ENCODE measurements at places on chromosomes 13 and 19.

DNA sequence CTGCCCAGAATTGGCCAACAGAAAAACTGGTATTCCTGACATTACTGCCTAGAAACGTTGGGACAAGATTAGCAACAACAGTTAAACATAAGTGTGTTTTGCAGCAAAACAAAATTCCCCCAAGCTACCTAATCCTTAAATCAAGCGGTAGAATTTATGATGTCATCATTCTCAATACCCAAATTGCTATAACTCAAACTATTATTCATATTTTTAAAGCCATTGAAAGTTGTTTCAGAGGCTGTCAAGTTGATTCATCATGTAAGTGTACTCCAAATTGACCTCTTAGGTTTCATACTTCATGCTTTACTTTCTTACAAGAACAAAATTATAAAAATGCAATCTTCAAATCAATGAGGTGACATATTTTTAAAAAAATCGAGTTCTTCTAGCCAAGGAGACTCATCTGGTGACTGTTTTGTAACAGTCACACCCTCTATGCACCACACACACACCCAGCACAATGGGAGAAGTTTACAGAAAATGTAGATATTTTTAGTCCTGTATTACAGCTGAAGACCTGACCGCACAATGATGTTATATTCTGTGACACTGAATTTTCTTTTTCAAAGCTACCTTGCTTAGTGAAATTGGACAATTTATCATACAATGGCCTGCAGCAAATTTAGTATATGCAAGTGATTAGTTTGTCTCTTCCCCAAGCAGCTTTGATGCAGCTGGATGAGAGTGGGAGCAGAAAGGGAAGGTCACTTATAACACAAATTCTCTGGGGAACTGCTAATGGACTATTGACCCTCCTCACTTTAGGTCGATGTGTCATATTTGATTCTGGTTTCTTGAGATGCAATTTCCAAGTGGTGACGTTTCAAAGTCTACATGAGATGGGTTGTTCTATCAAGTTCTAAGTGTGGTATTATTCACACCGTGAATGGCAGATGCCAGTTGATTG is 345.3 kb upstream of the OBI1 start:
- DNase-seq, result peak; percentile 7

DNA sequence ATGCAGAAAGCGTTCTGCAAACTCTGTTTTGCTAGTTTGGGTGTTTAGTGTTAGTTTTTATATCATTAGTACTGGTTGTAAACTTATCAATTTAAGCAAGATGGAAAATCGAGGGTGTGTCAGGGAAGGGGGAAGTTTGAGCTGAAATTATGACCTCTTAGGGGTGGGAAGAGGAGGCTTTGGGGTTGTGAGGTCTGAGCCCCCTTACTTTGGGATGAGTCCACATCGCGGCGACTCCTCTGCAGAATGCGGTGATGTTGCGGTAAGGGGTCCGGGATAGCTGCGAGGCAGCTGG is 743 bp upstream of the NDUFS7 start:
- no peak for DNase-seq

- DNase-seq, result no peak
Observed at GRCh38 chr13:90806016-90806615, 541.4 kb upstream of the MIR17HG start.

DNA sequence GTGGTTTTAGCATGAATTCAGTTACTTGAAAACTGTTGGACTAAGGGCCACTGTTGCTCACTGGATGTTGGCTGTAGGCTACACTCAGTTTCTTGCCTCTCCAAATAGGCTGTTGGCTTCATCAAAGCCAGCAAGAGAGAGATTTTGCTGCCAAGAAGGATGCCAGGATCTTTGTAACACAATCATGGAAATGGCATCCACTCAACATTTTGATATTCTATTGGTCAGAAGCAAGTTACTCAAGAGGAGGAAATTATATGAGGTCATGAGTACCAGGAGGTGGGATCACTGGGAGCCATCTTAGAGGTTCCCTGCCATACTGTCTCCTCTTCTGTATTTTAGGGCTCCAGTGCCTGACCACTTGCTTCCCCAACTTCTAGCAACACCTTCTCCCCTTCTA is 30.6 kb downstream of the SYDE1 start:
- DNase-seq, result no peak

DNA sequence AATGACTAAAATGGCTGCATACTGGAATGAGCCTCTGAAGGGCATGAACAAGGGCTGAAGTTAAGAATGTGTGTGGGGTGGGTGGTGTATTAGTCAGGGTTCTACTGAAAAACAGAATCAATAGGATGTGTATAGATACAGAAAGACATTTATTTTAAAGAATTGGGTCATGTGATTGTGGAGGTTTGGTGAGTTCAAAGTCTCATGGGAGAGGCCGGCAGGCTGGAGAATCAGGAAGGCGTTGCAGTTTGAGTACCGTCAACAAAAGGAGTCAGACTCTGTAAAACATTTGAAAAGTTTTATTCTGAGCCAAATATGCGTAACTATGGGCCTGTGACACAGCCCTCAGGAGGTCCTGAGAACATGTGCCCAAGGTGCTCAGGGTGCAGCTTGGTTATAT is 24.5 kb upstream of the CYSLTR2 start:
- no peak for DNase-seq

DNA sequence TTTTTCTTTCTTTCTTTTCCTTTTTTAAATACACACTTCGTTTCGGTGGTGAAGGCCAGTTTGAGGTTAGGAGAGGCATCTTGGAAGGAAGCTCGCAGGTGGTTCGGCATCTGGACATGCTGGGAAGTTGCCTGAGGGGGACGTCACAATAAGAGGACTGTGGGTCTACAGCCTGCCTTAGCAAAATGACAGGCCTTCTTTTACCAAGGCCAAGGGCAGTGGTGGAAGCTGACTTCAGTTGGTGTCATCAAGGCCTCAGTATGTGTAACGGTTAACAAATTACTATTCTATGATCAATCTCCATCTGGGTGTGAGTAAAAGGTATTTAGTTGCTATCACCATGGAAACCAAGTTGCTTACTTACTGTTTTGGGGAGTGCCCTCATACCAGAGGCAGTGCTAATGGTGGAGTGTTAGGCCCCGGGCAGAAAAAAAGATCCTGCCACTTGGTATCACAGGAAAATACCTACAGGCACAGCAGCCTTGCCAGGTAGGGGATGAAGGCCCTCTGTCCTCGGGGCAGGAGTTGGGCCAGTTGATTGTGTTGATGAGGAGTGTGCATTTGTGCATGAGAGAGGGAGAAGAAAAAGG is 10.3 kb downstream of the ACTN4 start:
- DNase-seq, result no peak

DNA sequence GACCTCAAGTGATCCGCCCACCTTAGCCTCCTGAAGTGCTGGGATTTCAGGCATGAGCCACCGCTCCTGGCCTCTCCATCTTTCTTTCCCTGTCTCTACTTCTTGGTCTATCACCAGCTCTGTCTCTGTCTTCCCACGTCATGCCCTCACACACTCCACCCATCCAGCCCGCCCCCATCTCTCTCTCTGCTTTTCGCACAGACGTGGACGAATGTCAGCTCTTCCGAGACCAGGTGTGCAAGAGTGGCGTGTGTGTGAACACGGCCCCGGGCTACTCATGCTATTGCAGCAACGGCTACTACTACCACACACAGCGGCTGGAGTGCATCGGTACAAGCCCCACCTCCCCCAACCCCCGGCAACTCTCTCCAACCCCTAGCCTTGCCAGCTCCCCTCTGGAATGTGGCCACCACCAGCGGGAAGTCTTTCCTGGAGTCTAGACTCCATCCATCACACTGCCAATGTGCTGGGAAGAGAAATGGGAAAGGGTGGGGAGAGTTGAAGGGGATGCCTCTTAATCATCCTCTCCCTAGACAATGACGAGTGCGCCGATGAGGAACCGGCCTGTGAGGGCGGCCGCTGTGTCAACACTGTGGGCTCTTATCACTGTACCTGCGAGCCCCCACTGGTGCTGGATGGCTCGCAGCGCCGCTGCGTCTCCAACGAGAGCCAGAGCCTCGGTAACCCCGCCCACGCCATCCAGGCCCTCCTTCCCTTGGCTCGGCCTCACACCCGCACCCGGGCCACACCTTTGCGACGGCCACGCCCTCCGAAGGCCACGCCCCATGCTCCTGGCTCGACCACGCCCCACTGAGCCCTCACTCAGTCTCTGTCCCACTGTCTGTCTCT is 22.5 kb downstream of the LTBP4 start:
- DNase-seq, result no peak

DNA sequence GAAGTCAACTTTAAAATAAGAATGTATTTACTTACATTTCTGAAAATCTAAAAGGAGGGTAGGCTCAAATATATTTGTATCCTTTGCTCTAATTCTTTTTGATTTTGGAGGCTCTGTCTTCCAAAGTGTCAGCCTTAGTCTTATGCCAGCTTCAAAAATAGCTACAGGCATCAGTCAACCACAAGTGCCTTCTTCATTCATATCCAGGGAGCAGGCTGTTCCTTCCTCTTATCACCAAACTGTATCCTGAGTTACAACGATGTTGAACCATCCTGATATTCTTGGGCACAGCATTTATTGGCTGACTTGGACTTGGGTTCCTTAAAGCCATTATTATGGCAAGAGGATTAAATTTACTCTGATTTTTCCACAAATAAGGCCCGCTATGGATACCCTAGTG is 1161.3 kb downstream of the PCDH17 start:
- DNase-seq, result no peak

GRCh38 chr13:113837560-113838355 is 26.1 kb downstream of the GAS6 start:
- DNase-seq, result no peak

GRCh38 chr19:35657904-35658700 is 8.2 kb upstream of the UPK1A start:
- DNase-seq, result no peak

GRCh38 chr19:2329501-2329916 is 1.0 kb downstream of the SPPL2B start:
- no peak for DNase-seq

GRCh38 chr13:35163674-35164073 is 221.6 kb downstream of the NBEA start:
- DNase-seq, result peak; percentile 15

DNA sequence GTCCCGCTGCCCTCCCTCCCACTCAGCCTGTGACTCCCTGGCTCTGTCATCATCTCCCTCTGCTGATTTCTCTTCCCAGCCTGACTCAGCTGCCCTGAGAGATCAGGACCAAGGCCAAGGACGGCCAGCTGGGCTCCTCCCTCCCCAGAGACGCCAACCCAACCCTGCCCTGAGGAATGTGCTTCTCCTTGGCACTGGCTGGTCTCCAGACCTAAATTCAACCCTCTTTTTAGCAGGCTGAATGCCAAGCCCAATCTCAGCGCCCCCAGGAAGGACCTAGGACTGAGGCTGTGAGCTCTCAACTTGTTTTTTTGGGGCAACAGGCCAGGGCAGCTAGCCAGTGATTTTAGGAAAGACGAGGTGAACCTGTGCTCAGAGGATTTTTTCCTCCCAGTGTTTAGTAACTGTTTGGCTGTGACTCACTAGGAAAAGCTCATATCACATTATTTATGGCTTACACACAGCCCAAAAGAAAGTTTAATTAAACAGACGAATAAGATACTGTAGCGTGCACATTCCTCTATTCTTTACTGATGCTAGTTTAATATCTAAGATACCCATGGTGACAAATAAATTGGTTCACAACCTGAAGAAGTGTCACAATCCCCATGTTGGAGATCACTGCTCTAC is 7.4 kb upstream of the IGFL1 start:
- no peak for DNase-seq

DNA sequence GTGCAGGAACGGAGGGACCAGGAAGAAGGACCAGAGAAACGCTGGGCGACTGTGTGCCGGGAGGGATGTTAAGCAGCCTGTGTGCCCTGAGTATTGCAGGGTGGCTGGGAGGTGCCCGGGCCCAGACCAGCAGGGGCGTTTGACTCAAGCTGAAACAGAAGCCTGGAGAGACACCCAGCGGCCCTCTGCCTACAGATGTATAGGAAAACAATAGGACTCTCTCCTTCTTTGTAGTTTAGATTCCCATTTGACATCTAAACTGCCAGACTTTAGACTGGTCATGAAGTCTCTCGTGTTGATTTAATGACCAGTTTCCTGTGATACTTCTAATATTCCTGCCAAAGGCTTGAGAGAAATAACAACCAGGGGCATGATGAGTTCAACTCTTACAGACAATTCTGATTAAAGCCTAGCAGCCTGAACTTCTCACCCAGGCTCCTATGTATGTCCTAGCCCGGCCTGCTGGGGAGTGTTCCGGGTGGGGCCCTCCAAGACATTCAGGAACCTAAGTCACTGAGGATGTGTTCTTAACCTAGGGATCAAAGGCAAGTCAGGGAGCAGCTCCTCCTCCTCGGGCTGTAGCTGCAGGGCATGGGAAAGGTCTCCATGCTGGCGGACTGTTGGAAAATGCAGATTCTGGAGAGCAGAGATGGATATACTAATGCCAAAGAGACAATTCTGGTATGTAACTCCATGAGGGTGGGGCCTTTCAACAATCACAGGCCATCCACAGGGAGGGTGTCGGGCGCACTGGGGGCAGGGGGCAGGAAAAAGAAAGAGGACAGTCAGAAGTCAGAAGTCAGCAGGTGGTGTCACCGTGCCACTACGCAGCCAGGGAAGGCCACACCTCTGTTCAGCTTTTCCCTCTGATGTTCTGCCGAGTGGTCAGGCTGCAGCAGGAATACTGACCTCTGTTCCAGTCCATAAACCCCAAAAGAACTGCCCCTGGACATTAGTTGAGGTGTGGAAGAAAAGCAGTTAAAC is 131.8 kb downstream of the STARD13 start:
- no peak for DNase-seq

DNA sequence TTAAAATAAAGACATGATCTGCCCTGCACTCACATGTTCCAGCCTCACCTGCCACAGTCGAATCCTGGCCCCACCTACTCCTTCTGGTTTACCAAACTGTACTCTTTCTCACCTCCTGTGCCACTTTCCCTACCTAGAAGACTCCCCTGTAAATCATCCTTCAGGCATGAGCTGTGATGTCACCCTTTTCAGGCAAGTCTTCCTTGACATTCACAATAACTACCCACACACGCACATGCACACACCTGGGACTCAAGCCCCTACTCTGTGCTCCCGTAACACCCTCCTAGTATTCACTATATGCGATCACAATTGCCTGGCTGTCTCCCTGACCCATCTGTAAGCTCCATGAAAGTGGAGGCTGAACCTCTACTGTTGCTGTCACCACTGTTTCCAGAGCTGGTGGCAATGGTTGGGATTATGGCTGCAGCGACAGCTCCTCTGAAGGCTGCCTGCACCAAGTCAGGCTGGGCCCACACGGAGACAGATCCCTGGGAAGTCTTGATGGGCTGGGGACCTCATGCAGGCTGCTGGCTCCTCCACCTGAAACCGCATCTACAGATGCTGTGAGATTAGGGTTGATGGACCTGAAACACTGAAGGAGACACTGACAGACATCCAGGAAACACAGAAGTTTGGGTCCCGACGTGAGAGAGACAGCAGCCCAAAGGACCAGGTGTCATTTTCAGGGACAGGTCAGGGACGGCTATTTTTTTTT is 611.1 kb downstream of the UQCRFS1 start:
- no peak for DNase-seq

- DNase-seq, result no peak
Observed at GRCh38 chr19:54875506-54875905, 1.5 kb downstream of the FCAR start.

- no peak for DNase-seq
Observed at GRCh38 chr19:58538257-58539168, 5.4 kb upstream of the TRIM28 start.

Measured in GM20000 (cell line).